Midbrain (tissue), 1 donor: ENCODE measurements at places on chromosomes 1 and 21.

DNA sequence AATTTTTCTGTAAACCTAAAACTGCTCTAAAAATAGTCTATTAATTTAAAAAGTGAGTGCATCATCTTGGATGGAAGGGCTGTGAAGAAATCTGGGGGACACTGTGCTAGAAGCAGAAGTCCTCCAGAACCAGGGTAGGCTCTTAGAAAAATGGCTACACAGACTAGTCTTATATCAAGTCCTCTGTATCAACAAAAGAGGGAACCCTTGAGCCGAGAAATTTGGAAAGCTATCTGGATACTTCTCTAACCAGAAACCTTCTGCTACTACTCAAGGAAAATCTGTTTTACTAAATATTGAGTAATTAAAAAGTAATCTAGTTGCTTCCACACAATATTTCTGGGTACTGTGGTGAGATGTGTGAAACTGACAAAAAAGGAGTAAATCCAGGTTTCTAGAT, 92.1 kb downstream of the WDR3 start:
- no peak for DNase-seq

- DNase-seq = no peak
Observed at GRCh38 chr1:58754073-58754613, 29.7 kb downstream of the JUN start.

GRCh38 chr1:111585447-111586086, 34.0 kb upstream of the RAP1A start:
- DNase-seq = no peak

GRCh38 chr1:33300673-33301072, 20.2 kb downstream of the A3GALT2 start:
- peak; percentile 21 for DNase-seq

- DNase-seq = no peak
Observed at GRCh38 chr1:67717876-67718275, 32.9 kb downstream of the GADD45A start.

- no peak for DNase-seq
Observed at GRCh38 chr1:75992312-75992711, 60.1 kb upstream of the ASB17 start.

DNA sequence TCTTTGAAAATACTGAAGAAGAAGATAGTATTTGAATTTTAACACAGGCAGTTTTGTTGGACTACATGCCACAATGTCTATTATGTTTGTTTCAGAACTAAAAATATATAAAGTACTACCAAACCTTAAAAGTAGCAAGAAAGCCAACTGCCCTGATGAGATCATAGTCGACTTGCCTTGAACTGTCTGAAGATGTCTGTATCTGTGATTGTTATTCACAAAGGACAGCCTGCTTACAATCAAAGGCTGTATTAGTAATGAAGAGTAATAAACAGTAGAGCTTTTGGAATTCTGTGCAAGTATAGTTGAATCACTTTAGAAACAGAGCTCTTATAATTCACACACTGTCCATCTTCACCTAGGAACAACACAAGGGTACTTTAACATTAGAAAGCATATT, 228.3 kb downstream of the NCAM2 start:
- no peak for DNase-seq

- DNase-seq = peak; percentile 60
Observed at GRCh38 chr1:179121159-179121938, 39.5 kb downstream of the TOR3A start.

DNA sequence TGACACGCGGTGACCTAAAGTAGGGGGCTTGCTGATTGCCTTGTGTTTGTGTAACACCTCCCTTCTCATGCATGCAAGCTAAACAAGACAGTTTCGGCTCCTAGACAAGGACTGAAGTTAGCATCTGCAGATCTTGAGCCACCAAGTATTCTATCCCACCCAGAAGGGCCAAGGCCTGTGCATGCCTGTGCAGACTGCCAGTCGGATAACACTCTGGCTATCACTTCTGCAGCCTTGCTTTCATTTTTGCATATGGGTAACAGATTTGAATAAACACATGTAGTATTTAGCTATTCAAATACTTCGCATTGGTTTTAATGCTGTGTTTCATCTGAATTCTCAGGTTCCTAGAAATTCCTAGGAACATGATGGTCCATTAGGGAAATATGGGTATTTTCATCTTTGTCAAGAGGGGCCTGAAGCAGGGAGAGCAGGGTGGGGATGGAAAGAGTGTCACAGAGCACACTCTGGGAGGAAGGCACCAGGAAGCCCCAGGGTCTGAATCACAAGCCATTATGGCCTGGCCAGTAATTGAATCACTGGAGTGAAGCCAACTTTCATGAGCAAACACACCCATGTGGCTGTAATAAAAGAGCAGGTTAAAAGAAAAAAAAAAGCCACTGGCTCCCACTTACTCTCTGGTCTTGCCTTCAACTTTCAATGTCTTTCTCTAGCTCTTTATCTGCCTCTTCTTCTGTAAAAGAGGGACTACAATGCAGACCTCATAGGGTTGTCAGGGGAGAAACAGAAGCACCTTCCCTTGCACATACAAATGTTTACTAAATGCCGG, 28.3 kb downstream of the GADD45A start:
- no peak for DNase-seq

DNA sequence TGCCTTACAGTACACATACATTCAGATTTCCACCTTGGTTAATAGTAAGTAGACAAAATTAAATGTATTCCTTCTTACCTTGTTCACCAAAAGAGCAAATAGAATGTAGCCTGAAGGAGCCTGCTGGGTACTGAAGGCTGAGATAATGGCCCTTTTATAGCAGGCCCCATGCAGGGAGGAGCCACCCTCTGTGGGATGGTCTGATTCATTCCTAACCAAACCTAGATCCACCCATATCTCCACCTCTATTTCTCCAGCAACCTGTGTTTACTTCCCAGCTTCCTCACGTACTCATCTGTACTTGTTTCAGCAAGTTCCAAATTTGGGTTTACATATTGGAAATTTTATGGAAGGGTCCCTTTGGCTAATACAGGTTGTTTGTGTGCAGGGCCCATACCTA, at the start of gene FLG:
Gene FLG (minus strand): TSS at position 129 of the 400 bp plus-strand sequence. CDS start 9,783 bp downstream, outside the sequence.
- no peak for DNase-seq

- DNase-seq = peak; percentile 72
Observed at GRCh38 chr1:39238476-39238875, 34.0 kb downstream of the MACF1 start.
